Aortic smooth muscle cell (primary cell): ENCODE measurements at places on chromosomes 3 and 15. TPM values are rescaled to one million over a fixed set of nuclear protein-coding genes. Genes with fewer than 3 reads are reported as not detected.

The FMN1 gene
- total RNA-seq, result 0.12 and 0.13 TPM in 2 replicates

The SLCO2A1 gene
- not detected in 2 replicates for total RNA-seq

The FBXW12 gene
- not detected in 2 replicates for total RNA-seq

The RTP1 gene
- total RNA-seq, result not detected in 2 replicates

The GOLGA8T gene
- 0.06 and 0.26 TPM in 2 replicates for total RNA-seq

The UBR1 gene
- total RNA-seq, result 36.4 and 39.8 TPM in 2 replicates

The JAGN1 gene
- 13.4 and 17.4 TPM in 2 replicates for total RNA-seq

The MESP2 gene
- 0.25 and 0.53 TPM in 2 replicates for total RNA-seq

The USP13 gene
- 7.0 and 7.3 TPM in 2 replicates for total RNA-seq

The CACNA2D3 gene
- 0.12 and 0.79 TPM in 2 replicates for total RNA-seq
